ENCODE measurements at places on chromosomes 3 and 15.

DNA sequence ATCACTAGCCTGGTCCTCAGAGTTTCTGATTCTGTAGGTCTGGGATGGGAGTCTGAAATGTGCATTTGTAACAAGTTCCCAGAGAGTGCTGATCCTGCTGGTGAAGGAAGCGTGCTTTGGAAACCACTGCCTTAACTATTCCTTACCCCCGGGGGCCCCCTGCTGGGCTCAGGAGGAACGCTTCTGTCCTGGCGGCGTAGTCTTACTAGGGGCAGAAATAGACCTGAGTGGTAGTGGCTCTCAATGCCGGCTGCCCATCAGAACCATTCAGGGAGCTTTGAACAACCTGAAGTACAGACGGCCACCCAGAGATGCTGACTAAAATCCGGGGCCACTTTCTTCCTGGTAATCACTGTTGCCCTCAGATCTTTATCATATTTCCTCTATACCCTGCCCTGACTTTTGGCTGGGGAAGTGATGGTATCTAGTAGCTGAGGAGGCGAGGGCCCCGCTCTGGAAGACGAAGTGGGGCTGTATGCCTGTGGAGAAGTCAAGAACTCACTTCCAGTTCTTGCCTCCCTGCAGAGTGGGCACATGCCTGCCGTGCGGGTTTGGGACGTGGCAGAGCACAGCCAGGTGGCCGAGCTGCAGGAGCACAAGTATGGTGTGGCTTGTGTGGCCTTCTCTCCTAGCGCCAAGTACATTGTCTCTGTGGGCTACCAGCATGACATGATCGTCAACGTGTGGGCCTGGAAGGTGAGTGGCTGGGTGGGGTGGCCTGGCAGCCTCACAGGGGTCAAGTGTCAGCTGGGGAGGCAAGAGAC is 16.3 kb upstream of the JMJD7 start:
- DNase-seq: peak; percentile 65

GRCh38 chr3:99869621-99870020 is 52.0 kb downstream of the CMSS1 start:
- DNase-seq: no peak

- DNase-seq: no peak
Observed at GRCh38 chr3:94272016-94272415, 209.2 kb downstream of the NSUN3 start.

GRCh38 chr3:142027735-142028134 is 121.6 kb downstream of the TFDP2 start:
- DNase-seq: no peak

DNA sequence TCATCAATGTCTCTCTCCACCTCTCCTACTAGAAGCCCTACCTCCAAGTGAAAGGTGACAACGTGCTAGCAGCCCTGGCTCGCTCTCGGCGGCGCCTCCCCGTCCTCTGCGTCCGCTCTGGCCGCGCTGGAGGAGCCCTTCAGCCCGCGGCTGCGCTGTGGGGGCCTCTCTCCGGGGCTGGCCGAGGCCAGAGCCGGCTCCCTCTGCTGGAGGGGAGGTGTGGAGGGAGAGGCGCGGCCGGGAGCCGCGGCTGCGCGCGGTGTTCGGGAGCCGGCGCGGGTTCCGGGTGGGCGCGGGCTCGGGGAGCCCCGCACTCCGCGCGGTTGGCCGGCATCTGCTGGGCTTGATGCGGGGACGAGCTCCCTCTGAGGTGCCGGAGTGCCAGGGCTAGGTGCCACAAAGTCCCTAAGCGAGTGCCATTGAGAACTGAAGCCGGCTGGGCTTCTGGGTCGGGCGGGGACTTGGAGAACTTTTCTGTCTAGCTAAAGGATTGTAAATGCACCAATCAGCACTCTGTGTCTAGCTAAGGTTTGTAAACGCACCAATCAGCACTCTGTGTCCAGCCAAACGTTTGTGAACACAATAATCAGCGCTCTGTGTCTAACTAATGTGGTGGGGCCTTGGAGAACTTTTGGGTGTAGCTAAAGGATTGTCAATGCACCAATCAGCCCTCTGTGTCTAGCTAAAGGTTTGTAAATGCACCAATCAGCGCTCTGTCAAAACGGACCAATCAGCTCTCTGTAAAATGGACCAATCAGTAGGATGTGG is 84.8 kb upstream of the ARRDC4 start:
- DNase-seq: no peak

- DNase-seq: no peak
Observed at GRCh38 chr3:67685499-67685898, 31.1 kb upstream of the SUCLG2 start.

GRCh38 chr3:59963676-59964075 is 913.9 kb upstream of the CFAP20DC start:
- DNase-seq: no peak

DNA sequence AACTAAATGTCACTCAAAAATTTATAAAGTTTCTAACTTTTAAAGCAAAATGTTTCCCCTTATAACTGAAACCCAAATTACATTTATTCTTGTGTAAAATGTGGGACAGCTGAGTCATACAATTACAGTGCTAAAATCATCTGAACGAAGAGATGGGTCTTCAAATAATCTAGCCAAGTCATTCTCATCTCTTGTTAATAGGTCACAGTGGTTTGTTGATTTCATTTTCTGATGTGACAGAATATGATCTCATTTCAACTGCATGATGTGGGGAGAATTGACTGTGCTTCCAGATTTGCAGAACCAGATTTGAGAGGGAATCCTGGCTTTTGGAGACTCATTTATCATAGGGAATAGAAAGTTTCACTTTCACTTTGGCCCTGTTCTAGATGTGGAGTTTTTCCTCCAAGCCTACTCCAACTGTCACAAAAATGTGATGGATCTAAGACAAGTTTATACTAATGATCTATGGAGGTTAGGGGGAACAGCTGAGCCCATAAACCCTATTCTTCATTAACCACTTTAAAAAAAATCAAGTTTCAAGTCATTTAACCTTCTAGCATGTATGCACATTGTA is 685.0 kb downstream of the PDCD6IP start:
- no peak for DNase-seq

DNA sequence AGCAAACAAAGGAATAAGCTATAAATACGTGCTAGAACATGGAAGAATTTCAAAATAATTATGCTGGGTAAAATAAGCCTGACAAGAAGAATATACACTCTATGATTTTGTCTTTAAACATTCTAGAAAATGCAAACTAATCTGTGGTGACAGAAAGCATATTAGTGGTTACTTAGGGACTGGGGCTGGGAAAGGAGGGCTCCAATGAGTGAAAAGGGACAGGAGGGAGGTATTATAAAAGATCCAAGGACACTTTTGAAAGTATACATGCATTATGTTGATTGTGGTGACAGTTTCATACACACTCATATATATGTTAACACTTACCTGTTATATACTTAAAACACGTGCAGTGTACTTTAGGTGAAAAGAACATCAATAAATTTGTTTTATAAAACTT is 23.0 kb downstream of the MYH15 start:
- DNase-seq: no peak

DNA sequence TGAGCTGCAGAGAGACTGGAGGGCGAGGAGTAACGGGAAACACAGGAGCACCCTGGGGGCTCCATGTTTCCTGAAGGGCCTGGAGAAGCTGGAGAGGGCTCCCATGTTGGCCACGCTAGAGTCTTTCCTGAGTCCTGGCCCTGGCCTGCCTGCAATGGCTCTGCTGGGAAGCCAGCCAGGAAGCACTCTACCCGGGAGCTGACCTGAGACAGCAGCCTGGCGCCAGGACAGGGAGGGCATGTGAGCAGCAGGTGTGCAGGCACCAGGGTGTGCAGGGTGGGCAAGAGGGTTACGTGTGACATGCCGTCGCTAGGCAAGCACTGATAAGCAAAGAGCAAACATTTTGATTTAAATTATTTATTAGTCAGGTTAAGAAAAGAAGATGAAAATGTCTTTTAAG is 301.4 kb downstream of the OCA2 start:
- no peak for DNase-seq

GRCh38 chr3:33105341-33105948 is 8.4 kb upstream of the CRTAP start:
- no peak for DNase-seq

- DNase-seq: no peak
Observed at GRCh38 chr15:42604894-42605744, 29.7 kb downstream of the STARD9 start.

GRCh38 chr15:84570164-84570735 is 30.6 kb upstream of the ZSCAN2 start:
- peak; percentile 39 for DNase-seq

- DNase-seq: no peak
Observed at GRCh38 chr3:46866032-46866595, 2.9 kb upstream of the MYL3 start.

- DNase-seq: no peak
Observed at GRCh38 chr3:13219077-13219901, 146.1 kb upstream of the IQSEC1 start.

DNA sequence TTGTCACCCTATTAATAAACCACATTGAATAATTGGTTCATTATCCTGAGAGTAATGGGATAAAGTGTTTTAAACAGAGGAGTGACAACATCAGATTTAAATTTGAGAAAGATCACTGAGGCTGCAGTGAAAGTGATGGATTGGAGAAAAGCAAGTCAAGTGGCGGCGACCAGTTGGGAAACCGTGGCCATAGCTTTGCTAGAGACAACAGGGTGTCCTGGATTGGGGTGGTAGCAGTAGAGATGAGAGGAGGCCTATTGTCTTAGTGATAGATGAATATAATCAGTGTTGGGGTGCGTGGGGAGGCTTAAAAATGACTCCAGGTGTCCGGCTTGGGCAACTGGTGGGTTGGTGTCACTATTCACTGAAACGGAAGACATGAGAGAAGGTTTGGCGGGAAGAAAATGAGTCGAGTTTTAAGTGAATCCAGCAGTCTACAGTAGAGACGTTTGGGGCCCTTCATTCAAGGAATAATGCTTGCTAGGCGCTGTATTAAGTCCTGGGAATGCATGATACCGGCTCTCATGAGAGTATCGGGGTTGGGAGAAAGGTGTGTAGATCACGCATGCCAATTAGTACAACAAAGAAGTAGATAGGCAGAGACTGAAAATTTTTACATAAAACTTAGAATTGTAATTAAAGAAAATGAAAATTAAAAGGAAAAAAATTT is 819 bp downstream of the NEK4 start:
- no peak for DNase-seq

DNA sequence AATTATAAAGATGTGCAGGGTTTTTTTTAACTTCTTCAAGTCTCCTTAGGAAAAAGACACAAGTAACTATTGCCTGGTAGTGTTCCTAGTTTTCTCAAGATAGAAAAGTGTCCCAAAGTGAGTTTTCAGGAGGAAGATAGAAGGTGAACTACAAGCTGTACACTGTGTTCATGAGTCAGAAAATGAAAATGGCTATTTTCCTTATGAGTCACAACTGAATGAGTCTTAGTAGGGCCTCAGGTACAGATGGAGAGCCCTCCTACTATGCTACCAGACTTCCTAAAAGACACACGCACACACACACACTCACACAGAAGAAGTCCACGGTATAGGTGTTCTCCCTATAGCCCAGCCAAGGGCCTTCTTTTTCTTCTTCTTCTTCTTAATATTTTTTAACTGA is 3.1 kb downstream of the MYO1E start:
- no peak for DNase-seq

GRCh38 chr3:39937874-39938273 is 128.5 kb downstream of the MYRIP start:
- DNase-seq: no peak

DNA sequence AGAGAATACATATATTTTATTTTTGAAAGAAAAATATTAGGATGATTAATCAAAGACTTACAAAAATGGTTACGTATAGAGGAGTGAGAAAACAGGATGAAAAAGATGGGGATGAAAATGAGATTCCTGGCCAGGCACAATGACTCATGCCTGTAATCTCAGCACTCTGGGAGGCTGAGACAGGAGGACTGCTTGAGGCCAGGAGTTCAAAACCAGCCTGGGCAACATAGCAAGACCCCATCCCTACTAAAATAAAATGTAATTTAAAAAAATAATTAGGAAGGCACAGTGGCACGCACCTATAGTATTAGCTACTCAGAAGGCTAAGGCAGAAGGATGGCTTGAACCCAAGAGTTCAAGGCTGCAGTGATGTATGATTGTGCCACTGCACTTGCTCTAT is 11.9 kb downstream of the MYO9A start:
- DNase-seq: no peak

GRCh38 chr3:157499342-157499963 is 3.8 kb downstream of the VEPH1 start:
- DNase-seq: no peak

DNA sequence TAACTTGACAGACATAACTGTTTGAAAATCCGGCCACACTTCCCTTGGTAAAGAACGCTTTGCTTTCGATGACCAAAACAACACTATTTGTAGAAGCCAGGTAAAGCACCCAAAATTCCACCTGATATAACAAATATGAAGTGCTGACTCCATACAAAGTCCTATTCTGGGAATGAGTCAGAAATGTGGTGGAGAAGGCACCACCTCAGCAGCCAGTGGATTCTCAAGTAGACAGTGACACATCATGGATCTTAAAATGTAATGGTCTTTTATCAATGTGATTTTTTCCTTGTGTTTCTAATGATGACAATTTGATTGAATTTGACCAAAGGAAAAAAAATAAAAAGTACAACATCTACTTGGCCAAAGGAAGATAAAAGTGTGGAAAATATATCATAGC is 135.0 kb upstream of the WNT5A start:
- no peak for DNase-seq

- DNase-seq: no peak
Observed at GRCh38 chr3:172341482-172342059, 106.7 kb downstream of the GHSR start.

DNA sequence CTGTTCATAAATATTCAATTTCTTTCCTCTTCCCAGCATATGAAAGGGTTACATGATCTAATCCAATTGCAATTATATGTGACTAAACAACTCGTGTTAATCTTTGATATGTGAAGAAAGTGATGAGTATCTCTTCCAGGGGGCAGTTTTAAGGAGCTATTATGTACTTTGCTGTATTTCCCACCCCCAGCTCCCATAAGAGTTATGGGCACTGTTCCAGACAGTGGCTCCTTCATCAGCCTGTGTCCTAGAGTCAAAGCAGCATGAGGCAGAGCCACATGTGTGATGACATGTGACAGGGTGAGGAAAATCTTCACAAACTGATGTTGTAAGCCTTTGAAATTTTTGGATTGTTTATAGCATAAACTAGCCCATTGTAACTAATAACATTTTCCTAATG is 315.4 kb downstream of the DIPK2A start:
- DNase-seq: no peak

DNA sequence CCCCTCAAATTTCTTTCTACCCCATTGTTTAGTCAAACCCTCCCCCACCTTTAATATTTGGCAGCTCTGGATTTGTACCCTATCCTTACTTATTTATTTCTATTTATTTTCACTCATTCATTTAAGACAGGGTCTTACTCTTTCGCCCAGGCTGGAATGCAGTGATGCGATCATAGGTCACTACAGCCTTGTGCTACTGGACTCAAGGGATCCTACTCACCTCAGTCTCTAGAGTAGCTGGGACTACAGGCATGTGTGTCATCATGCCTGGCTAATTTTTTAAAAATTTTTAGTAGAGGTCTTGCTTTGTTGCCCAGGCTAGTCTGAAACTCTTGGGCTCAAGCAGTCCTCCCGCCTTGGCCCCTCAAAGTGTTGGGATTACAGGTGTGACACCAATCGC is 35.4 kb downstream of the ARIH1 start:
- DNase-seq: no peak

- DNase-seq: no peak
Observed at GRCh38 chr3:133938770-133939462, 43.2 kb upstream of the RAB6B start.

Measured in activated T-cell treated with anti-CD3 and anti-CD28 coated beads for 1 hour (primary cell).